Transverse colon (tissue), 4 donors: ENCODE measurements at places on chromosomes 4 and X. TPM values are rescaled to one million over a fixed set of nuclear protein-coding genes. Genes with fewer than 3 reads are reported as not detected.
A peak's percentile ranks its signal among the peaks of the same experiment; 100 is the strongest.

GRCh38 chr4:87426865-87427517 lies 4.6 kb downstream of the NUDT9 start:
- no peak for DNase-seq

The ZFP92 gene
- 1.9 TPM for total RNA-seq

DNA sequence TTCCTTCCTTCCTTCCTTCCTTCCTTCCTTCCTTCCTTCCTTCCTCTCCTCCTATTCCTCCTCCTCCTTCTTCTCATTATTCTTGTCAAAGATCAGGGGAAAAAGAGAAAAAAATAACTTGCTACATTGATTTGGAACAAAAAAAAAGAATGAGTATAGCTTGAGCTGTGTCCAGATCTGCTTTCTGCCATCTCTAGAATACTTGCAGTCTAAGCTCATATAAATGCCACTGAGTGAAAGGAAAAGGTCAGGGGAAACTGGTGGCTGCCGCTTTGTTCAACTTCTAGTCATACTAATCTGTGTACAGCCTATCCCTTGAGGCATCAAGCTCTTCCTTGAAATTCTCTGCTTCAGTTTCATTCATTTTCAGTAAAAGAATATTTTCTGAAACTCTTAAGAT lies 28.3 kb upstream of the EPHA5 start:
- DNase-seq: no peak

DNA sequence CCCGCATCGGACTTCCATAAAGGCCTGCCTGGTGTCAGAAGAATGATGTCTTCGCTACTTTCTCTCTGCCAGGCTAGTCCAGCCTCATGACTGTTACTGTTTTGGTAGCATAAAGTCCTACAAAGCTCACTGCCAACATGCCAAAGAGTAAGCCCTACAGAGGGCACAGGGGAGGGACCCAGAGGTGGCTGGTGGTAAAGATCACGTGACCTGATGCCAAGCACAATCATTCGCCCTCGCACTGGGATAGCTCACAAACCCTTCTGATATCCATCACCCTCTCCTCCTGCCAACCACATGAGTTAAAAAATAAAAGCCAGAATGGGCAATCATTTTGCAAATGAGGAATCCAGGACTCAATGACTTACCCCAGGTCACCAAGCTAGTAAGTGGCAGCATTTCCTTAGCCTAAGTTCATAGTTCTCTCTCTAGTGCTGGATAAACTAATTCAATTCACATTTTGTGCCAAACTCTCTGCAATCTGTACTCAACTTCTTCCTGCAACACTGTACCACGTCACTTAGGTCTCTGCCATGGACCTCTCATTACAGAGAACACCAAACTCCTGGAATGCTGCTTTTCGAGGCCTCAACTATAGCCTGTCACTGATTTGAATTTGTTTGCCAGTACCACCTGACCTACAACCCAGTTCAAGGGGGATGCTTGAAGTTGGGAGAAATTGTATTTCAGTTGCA lies 178.1 kb downstream of the SH3KBP1 start:
- DNase-seq: no peak

DNA sequence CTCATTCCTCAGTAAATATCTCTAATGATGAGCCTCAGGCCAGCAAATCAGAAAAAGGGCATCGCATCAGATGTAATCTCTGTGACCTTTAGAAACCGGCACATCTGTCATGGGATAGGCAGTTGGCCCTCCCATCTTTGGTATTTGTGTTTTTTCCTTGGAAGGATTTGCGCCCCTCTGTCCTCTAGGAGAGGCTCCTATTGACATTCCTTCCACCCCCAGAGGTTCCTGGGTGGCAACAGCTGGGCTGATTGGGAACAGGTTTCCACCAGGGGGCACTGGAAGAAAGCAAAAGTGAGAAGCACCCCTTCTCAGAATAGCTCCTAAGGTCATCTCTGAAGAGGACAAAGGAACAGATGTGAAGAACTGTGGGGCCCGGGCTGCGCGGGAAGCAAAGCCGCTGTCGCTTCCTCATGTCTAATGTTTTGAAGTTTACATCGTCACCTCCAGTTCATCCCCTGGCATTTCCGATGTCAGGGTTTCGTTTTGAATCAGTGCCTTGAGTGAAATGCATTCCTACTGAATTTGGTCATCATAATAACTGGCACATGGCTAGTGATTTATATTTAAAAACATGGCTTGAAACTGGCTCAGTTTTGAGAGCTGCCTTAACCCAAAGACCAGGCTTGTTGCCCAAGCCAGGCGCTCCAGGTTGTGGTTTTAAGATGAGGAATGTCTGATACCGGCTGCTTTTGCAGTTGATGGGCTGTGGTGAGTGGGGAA lies 6.2 kb downstream of the TXK start:
- DNase-seq: peak; percentile 63

The HSFX3 gene
- not detected for total RNA-seq

DNA sequence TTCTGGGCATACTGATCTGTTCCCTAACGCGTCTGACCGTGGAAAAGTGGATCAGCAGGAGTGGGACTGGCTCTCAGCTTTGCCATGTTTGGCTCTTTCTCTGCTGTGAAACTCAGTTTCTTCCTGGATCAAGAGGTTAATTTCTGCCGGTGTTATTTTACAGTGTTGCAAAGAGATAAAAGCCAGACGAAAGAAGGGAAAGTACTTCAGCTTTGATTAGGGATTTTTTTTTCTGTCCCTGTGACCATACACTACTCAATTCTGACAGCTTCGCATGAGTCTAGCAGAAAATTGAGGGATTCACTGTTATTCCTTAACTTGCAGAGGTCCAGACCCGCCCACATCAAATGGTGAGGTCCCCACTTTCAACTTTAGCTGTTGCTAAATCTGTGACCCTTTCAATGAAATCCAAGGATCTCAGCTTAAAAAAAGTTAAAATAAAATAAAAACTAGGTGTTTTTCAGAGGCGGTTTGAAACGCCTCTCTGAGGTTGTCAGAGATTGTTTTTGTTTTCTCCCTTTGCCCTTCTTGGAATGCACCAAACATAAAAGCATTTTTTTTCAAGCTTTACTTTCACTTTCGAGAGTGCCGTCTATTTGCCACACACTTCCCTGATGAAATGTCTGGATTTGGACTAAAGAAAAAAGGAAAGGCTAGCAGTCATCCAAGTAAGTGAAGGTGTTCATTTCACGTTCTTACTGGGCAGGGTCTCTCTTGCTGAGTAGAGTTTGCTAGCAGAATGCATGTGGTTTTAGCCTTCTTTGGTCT lies at the start of gene TLR3:
TLR3 (plus strand) TSS at position 576 of the 768 bp plus-strand sequence. CDS start 7,464 bp downstream, outside the sequence.
- DNase-seq: no peak

- no peak for DNase-seq
Measured at GRCh38 chr4:140049849-140050637, 103.9 kb downstream of the MAML3 start.

DNA sequence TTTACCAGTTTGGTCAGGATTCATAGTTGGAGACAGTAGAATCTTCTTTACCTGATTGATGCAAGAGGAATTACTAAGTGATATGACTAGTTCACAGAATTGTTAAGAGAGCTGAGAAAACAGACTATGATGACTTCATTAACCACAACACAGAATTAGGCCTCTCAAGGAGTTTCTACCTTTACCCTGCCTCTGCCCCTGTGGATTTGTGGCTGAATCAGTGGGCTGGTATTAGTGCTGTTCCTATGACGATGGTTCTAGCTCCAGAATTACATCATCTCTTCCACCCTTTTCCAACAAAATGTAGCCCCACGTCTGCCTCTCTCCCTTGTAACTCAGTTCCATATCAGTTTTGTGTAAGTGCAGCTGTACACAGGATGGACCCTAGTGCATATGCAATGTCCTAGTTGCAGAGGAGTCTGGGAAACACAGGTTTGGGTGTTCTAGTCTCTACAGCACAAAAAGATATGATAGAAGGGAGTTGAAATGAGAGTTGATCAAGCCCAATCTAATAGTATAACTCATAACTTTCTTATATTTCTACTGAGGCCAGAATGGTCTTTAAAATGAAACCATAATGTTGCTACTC lies 99.3 kb downstream of the ANXA5 start:
- DNase-seq: no peak

The TMEM255A gene
- 1.7 TPM for total RNA-seq

- DNase-seq: no peak
Measured at GRCh38 chr4:151658959-151659600, 101.7 kb downstream of the GATB start.

The RBM46 gene
- total RNA-seq: not detected

- no peak for DNase-seq
Measured at GRCh38 chr4:88062843-88063242, 55.4 kb downstream of the PKD2 start.
